NCI-H2029 (cell line): ENCODE measurements at places on chromosomes 2 and 18.

DNA sequence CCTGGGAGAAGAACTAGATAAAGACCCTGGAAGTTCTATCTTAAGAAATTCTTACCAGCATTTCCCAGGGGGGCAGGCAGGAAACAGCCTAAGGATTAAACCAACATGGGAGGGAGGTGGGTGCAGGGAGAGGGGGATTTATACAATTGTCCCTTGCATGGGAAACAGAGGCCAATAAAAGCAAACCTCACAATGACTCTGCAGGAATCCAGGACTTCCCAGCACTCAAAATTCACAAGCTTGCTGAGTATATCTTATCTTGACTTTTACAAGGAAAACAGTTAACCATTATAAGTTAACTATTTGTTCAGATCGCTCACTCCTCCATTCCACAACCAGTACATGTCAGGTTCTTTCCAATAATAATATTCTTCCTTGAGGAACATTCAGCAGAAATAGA is 241.3 kb downstream of the MREG start:
- no peak for DNase-seq

GRCh38 chr2:188382107-188382506 is 90.4 kb downstream of the GULP1 start:
- DNase-seq: no peak

GRCh38 chr2:54891909-54892308 is 158.3 kb downstream of the RTN4 start:
- no peak for DNase-seq

DNA sequence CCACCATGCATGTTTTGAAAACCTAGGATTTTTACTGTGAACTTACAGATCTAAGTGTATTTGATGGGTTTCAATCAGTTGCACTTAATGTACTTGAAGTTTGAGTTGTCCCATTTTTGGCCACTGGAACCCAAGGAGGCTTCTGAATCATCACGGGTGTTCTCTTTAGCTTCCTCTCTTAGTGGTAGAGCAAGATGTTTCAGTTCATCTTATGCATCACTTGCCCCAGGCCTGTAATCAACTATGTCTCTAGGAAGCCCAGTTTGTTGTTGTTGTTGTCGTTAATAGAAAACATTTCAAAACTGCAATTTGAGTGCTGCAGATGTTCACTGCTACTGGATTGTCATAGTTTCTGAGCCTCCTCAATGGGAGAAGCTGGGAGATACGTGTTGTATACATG is 97.0 kb downstream of the FHOD3 start:
- DNase-seq: no peak

- DNase-seq: peak; percentile 44
Observed at GRCh38 chr2:29309090-29310029, 194.1 kb downstream of the CLIP4 start.
